ENCODE measurements at places on chromosomes 16 and 17.
A peak's percentile ranks its signal among the peaks of the same experiment; 100 is the strongest.

DNA sequence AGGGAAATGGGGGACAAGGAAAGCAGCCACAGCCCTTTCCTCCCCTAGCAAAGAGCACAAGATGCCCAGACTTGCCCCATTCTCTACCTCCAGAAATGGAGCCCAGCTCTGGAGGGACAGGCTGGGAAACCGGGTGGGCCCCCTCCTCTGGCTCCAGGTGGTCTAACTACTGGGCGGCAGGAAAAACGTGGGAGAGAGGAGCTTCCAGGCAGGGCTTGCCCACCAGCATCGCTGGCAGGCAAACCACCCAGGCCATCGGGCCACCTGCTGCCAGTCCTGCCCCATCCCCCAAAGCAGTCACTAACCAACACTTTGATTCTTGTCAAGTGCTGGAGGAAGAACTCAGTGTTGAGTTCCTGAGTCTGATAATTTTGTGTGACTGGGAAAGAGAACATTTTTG is 15.6 kb downstream of the ANKS3 start:
- DNase-seq: no peak

DNA sequence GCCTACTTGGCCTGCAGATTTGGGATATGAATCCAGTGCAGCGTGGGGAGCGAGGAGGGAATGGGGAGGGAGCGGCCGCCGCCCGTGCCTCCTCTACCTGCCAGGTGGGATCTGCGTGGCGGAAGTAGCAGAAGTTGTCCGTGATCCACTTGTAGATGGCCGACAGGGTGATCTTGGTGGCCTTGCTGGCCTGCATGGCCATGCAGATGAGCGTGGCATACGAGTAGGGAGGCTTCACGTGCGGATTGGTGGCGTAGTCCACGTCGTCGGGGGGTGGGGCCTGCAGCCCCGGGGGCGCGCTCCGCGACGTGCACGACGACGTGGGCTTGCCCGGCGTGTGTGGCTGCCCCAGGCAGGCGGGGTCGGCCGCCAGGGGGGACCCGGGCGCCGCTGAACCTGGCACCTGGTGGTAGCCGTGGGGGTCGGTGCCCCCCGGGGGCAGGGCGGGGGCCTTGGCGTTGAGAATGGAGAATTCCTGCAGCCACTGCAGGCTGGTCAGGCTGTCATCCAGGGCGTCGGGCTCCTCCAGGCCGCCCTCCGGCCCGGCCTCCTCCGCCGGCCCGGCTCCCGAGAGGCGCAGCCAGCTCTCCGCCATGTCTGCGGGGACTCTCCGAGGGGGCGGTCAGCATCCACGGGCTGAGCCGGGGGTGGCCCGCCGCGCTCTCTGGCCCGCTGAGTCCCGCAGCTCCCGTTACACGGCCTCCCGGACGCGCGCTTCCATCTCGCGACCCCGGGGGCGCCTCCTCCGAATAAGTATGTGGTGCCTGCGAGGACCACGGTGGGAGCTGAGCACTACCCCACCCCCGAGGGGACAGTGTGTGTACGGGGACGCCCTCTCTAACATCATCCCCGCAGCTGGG is 1.0 kb downstream of the FOXJ1 start:
- DNase-seq: peak; percentile 64

DNA sequence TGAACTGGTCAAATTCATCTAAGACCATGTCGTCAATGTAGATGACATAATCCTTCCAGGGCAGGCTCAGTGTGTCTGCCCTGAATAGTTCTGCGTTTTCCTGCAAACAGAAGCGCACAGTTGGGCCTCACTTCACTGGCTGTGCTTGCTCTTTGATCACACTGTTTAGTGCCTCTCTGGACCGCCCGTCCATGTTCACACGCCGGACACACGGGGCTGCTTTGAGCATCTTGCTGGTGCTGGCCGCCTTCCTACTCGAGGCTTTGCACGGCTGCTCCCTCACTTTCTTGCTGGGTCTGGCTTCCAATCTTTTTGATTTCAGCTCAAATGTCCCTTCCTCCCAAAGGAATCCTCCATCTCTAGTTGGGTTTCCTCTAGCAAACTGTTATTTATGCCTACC is 37.4 kb downstream of the DNAH17 start:
- no peak for DNase-seq

GRCh38 chr16:48963306-48963705 is 318.3 kb downstream of the CBLN1 start:
- DNase-seq: no peak

All from H9 (cell line).